ENCODE measurements at places on chromosomes 2 and 18.
A peak's percentile ranks its signal among the peaks of the same experiment; 100 is the strongest.

- H3K27me3 ChIP-seq, result peaks cover 2% of the 10 kb centered on the region
- no peak overlapping the region for H3K27ac ChIP-seq
- no peaks in the 10 kb centered on the region for H3K4me1 ChIP-seq
- no peak overlapping the region for H3K4me3 ChIP-seq
These were observed 28.4 kb downstream of the OTX1 start for GRCh38 chr2:63078852-63079606.

DNA sequence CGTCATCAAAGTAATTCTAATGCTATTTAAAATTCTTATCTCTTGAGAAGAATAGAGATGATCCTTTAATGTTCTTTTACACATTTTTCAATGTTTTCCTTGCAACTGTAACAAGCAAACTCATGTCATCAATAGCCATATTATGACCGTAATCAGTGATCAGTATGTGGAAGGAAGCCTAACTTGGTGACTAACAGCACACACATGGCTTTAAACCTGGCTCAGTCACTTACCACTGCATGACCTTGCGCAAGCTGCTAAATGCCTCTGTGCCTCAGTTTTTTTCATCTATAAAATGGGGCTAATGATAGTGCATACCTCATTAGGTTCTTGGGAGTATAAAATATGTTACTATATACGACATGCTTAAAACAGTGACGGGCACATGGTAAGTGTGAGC lies 149.7 kb downstream of the BCL2 start:
- H3K27me3 ChIP-seq, result no peaks in the 10 kb centered on the region
- no peaks in the 10 kb centered on the region for H3K36me3 ChIP-seq
- DNase-seq, result no peak
- H3K4me3 ChIP-seq, result no peak overlapping the region
- no peak overlapping the region for H3K27ac ChIP-seq
- H3K4me1 ChIP-seq, result no peaks in the 10 kb centered on the region

DNA sequence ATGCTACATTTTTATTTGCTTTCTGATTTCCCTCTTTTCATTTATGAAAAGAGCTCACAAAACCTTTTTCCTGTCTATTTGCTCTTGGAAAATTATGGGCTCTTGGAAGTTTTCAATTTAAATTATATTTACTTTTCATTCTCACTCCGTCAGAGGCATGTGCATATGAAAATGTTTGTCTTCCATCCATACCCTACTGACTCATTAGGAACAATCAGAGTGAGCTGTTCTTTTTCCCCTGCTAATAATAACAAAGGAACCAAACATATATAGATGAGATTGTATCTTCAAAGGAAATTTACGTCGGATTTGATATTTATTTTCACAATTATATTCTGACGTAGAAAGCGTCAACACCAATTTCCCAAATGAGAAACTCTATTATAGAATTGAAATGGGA lies 1101.2 kb downstream of the TSN start:
- H3K27ac ChIP-seq, result no peak overlapping the region
- H3K36me3 ChIP-seq, result no peaks in the 10 kb centered on the region
- DNase-seq, result no peak
- no peak overlapping the region for H3K4me3 ChIP-seq
- no peaks in the 10 kb centered on the region for H3K4me1 ChIP-seq

DNA sequence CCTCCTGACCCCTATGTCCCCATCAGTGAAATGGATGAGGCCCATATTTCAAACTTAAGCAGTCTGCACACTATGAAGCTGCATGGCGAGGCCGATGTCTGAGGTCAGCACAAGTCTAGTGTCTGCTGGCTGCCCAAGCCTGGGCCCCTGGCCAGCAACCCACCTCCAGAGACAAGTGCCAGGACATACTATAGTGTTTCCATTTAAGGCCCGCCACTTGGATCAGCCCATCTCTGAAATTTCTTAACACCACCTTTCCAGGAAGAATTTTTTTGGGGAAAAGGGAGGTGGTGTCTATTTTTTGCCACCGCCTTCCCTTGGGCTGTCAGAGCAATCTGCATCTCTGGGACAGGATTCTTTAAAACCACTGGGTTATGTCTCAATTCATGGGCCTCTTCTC lies 1.8 kb downstream of the ACVR1 start:
- peaks cover 4% of the 10 kb centered on the region for H3K4me1 ChIP-seq
- peak overlapping the region; percentile 37 for H3K27ac ChIP-seq
- DNase-seq, result no peak
- peak overlapping the region; percentile 99 for H3K4me3 ChIP-seq

DNA sequence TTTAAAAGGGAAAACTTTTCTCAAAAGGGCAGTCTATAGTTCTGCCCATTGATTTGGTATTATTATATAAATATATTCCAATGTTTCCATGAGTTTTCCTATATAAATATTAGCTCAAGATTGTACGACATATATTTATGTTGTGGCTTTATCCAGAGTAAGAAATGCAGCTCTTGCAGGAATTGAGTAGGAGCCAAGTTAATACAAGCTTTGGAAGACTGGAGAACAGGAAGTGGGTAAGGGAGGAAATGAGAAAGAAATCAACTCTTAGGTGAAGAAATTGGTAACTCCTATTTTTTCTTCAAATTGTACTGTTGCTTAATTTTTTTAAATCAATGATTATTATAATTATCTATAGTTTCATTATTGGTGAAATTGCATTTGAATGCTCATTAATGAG lies 105.4 kb upstream of the FAM117B start:
- H3K4me3 ChIP-seq, result no peak overlapping the region
- H3K27ac ChIP-seq, result no peak overlapping the region
- DNase-seq, result no peak

- no peak overlapping the region for H3K27ac ChIP-seq
- H3K36me3 ChIP-seq, result no peaks in the 10 kb centered on the region
- no peaks in the 10 kb centered on the region for H3K27me3 ChIP-seq
- no peak overlapping the region for H3K4me3 ChIP-seq
- no peaks in the 10 kb centered on the region for H3K4me1 ChIP-seq
- DNase-seq, result no peak
These were observed 87.1 kb downstream of the GPR39 start for GRCh38 chr2:132503701-132504100.

DNA sequence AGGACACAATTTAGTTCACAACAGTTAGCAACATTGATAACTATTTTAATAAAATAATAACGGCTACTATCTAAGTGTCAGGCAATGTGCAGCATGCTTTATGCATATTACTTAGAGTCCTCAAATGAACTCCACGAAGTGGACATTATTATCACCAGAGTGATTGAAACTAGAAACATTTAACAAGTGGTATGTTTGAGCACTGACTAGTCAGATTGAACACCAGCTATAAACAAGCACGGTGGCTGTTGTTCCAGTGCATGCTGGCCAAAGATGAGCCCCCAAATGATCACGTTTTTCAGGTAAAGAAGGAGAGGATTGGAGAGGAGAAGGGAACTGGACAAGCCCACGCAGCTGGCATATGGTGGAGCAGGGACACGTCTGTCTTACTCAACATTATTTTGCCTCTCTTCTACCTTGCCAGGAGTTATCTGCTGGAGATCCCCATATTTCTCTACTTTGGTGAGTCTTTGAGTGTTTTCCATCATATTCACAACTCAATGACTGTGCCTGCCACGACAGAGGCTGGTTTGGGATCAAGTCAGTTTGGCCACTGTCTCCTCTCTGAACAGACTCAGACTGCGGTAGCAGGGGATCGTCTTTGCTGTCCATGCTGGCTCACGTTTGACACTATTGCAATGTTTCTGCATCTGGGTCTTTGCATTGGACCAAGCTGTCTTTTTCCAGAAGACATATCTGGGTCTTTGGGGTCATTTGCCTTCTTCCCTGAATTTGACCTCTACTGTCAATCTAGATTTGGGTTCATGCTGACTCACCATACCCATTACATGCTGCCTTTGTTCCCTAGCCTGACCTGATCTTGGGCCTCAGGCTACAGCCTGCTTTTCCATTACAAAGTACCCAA lies 66.0 kb upstream of the ACSL3 start:
- no peak for DNase-seq
- H3K27me3 ChIP-seq, result no peaks in the 10 kb centered on the region
- H3K4me3 ChIP-seq, result no peak overlapping the region
- peaks cover 5% of the 10 kb centered on the region for H3K4me1 ChIP-seq

Measured in aorta (tissue), 5 donors.